ENCODE measurements at places on chromosomes 12 and 14.
A peak's percentile ranks its signal among the peaks of the same experiment; 100 is the strongest.

- no peak for DNase-seq
Observed at GRCh38 chr14:71143381-71144290, 236.4 kb downstream of the PCNX1 start.

GRCh38 chr14:76882651-76883050 is 56.4 kb downstream of the LRRC74A start:
- no peak for DNase-seq

DNA sequence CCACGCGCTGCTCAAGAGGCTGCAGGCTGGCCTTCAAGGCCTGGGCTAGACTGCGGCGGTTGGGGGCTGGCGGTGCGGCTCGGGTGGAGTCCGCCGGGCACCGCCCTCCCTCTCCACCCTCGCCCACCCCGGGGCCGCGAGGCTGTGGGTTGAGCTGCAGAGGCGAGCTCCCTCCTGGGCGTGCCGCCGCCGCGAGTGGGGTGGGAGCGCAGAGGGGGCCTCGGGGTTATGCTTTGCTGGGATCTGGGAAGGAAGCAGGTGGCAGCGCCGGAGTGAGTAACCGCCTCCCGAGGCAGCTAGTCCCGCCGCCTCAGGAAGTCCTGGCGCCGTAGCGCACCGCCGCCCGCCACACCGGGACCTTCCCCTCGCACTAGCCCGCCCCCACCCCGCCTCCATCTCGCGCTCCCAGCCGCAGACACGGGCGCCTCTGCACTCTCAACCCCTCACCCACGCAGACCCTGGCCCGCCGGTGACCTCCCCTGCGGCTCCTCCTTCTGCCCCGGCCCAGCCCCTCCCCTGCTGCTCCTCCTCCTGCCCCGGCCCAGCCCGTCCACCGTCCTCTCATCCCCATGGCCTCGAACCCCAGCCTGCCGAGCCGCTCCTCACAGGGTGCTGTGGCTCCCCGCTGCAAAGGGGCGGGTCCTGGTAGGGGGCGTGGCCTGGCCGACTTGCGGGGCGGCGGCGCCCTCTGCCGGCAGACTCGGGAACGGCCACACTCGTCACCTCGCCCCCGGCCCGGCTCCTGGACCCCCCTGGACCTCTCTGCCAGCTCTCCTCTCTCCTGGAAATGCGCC is 16.6 kb downstream of the TAMALIN start:
- DNase-seq, result peak; percentile 90

DNA sequence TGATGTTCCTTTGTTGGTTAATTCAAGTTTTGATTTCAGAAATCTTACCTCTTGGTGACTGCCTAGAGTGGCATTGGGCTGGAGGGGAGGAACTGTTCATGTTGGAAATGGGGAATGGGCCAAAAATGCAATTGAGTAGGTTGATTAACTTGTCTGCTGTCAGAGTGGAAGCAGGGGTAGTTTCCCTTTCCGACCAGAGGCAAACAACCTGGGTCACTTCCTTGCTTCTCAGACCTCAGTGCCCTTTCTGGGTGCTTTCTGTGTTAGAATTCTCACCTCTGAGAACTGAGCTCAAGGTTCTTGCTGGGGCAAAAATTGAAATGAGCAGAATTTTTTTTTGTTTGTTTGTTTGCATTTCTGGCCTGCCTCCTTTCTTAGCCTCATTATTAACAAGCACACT is 2.3 kb upstream of the M6PR start:
- DNase-seq, result no peak

DNA sequence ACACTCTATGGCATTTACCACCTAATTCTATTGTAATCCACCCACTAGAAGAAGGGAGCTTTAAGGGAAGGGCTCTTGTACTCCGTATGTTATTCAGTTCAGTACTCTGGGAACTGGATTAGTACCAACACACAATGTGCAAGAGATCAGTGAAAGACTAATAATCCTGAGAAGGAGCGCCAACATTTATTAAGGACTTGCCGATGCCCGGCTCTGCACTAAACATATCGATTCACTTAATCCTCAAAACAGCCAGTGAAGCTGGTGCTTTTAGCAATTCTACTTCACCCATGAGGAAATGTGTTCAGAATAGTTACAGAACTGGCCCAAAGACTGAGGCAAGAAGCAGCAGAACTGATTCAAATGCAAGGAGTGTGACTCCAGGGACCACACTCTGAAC is 80.9 kb downstream of the RPS6KA5 start:
- no peak for DNase-seq

DNA sequence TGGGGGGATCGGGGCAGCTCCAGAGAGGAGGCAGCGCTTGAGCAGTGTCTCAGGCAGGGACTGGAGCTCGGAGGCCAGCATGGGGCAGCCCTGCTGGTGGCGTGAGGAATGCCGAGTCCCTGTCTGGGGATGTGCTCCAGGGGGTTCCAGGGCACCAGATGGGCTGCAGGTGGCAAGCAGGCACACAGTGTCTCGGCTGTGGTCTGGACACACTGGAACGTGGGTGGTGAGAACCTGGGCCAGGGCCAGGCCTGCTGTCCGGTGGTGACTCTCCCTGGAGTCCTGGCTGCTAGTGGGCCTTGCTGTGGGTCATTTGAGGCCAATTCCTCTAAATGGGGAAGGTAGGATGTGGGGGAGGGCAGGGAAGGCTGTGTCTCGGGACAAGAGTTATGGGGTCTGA is 199.4 kb upstream of the RTL1 start:
- DNase-seq, result no peak

DNA sequence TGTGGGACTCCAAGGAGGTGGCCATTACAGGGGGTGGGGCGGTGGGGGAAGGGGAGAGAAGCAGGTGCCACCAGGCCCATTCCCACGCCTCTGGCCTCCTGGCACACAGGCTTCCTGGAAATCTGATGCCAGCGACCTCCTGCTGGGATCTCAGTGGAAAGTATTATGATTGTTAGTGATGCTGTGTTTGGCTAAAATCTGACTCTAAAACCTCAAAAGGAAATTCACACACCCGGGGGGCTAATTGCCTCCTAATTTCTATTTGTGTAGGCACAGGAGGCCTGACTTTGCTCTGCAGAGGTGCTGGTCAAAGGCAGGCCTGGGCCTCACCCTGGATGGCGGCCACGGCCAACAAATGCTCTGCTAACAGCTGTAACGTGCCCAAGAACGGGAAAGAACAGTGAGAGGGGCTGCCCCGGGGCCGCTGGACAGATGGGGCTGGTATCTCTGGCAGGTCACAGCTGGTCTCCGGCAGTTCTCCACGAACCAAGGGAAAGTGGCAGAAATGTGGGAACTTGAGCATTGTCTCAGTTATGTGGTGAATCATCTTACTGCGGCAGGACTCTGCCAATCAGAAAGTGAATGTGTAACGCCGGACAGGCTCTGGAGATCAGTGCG is 14.3 kb downstream of the FAM181A start:
- peak; percentile 98 for DNase-seq

DNA sequence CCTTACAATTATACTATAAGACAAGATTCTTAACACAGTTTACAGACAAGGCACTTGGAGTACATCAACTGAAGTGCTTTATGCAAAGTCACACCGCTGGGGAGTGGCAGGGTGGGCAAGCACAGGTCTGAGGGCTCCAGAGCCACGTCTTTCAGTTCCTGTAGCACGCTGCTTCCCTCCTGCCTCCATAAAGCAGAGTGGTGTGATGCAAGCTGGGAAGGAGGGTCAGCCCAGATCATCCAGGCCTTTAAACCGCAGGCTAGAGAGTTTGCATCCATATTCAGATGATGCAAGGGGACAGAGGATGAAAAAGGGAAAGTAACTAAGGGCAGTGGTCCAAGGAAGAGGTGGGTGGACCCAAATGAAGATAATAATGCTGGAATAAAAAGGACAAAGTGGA is 132.6 kb downstream of the ITPR2 start:
- no peak for DNase-seq

DNA sequence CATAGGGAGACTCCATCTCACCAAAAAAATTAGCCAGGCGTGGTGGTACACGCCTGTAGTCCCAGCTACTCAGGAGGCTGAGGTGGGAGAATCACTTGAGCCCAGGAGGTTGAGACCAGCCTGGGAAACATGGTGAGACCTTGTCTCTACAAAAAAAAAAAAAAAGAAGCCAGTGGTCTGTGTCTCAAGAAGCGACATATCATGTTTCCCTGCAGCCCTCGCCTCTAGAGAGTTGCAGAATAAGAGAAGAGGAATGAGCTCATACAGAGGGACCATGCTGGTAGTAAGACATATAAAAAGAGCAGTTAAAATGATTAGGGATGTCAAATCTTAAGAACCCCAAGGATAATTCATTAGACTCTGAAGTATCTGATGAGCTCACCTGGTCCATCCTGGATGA is 39.4 kb upstream of the BICDL1 start:
- DNase-seq, result peak; percentile 80

GRCh38 chr14:97993508-97994019 is 1196.4 kb downstream of the VRK1 start:
- DNase-seq, result no peak

GRCh38 chr12:75236206-75236605 is 26.6 kb upstream of the KCNC2 start:
- DNase-seq, result peak; percentile 39

DNA sequence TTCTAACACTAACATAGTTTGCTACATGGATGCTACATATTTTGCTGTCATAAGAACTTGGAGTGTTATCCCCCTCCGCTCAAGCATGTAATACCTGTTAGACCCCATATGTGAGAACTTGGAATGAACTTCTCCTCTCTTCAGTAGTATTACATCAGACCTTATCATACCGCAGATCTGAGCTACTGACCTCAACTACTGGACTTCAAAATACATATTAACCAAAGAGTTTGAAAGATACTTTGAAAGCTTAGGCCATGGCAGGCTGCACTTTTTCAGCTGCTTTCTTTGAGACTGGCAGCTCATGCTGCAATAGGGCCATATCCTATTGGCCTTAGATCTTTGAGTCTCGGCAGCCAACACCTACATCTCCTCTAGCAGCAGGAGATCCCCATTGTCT is 74.8 kb downstream of the EEA1 start:
- no peak for DNase-seq

DNA sequence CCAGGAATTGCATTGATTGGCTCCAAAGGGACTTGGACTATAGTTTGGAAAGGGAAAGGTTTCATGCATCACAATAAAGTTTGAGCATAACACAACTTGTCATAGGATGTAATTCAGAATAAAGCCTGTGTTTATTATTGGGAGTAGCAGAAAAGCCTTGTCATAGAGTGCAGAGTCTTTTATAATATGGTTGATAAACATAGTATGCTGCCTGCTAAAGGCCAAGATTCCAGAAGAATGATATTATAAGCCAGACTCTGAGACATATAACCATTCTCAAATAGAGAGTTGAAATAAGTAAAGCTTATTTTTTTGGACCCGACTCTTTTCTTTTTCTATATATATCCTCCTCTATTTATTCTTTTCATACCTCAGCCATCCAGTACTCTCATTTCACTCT is 207.3 kb downstream of the LRIG3 start:
- DNase-seq, result no peak

GRCh38 chr12:18810537-18811253 is 72.8 kb downstream of the CAPZA3 start:
- DNase-seq, result no peak

- DNase-seq, result no peak
Observed at GRCh38 chr14:104091927-104092771, 6.6 kb downstream of the ASPG start.

DNA sequence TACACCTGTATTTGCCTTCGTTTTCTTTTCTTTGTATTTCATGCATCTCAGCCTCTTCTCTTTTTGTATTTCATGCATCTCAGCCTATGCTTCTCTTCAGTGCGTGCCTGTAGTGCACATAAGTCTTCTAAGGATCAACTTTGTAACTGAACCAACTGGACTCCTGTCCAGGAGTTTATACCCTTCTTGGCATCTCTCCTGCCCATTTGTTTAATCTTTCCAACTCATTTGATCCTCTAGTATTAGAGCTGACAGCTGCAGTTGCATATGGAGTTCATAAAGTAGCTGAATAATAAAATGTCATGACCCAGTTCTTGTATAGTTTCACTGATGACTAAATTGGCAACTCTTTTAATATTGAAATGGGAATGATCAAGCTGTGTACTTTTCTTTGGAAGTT is 89.7 kb downstream of the FGD4 start:
- no peak for DNase-seq

DNA sequence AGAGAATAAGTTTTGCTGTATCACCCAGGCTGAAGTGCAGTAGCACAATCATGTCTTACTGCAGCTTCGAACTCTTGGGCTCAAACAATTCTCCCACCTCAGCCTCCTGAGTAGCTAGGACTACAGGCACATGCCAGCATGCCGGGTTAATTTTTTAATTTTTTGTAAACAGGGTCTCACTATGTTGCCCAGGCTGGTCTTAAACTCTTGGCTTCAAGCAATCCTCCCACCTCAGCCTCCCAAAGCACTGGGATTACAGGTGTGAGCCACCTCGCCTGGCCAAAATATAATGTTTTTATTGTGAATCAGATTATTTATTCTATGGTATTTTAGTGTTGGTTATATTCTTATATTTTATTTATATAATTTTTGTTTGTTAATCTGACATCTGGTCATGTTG is 3.8 kb upstream of the ZNF740 start:
- DNase-seq, result no peak

DNA sequence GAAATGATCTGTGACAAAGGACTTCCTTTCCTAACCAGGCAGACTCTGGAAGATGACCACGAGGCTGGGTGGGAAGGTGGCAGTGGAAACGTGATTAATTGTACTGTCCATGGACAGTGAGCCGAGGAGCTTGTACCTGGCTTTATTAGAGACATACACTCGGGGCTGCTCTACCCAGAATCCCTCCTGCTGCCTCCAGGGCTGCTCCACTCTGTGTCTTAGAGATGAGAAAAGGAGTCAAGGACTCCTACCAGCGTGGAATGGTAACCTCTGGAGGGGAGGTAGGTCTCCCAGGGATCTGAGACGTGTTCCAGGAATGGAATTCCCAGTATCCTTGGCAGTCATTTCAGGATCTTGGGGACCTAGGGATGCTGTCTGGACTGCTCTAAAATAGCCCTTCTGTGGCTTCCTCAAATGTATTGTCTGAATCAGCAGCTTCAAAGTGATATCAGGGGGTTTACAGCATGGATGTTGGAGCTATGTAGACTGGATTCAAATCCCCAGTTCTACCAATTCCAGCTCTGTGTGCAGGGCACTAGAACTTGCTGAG is 237.8 kb downstream of the CACNA1C start:
- DNase-seq, result no peak

DNA sequence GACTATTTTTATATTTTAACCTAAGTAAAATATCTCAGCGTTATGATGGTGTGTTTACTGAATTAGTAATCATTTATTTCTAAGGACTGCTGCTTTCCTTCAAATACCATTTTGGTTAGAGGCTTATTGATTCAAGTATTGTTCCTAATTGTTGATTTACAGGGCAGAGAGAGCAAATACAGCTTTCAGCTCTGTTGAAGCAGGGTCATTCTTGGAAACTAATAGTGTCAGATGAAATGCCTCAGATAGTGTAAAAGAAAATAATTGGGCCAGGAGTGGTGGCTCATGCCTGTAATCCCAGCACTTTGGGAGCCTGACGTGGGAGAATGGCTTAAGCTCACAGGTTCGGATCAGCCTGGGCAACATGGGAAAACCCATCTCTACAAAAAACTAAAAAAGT is 249.3 kb downstream of the FUT8 start:
- DNase-seq, result peak; percentile 65

- DNase-seq, result peak; percentile 98
Observed at GRCh38 chr14:63543000-63543825, at the start of gene PPP2R5E. Gene PPP2R5E (minus strand): TSS chr14:63543377. CDS start chr14:63539685, 3,692 bp downstream.

GRCh38 chr12:19971361-19972280 is 396.7 kb upstream of the PDE3A start:
- DNase-seq, result no peak

GRCh38 chr12:1844661-1845409 is 24.5 kb downstream of the LRTM2 start:
- no peak for DNase-seq
